ENCODE measurements at places on chromosomes 11 and 22.

DNA sequence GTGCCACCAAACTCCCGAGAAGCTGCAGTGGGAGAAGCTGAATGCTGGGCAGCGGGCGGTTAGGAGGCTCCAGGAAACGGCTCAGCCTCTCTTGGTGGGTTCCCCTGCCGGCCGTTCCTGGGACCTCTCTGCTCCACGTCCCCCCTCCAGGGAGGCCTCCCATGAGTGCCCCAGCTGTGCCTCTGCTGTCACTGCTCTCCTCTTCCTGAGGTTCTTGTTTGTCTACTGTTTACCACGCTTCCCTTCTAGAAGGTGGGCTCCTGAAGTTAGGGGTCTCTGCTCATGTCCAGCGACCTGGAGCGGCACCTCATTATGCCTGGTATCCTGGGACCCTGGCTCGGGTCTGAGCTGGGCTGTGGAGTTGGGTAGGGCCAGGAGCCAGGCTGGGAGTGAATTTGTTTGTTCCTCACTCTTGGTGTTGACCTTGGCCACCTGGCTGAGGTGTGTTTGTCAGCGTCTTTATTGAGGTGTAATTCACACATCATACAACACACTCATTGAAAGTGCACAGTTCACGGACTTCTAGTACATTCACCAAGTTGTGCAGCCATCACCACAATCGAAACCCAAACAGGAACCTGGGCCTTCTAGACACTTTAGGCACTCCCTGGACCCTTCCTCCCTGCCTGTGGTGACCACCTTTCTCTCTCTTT is 37.8 kb upstream of the GRAMD4 start:
- DNase-seq, result no peak

DNA sequence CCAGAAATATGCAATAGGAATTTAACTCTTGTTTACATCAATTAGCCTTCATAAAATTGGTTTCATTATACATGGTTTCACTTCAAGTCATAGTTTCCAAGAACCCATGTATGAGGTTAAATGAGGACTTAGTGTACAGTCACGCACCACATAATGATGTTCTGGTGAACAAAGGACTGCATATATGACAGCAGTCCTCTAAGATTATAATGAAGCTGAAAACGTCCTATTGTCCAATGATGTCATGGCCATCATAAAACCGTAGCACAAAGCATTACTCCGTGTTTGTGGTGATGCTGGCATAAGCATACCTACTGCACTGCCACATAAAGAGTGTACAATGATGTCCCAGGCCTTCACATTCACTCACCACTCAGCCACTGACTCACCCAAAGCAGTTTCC is 31.1 kb downstream of the SMCO4 start:
- no peak for DNase-seq

GRCh38 chr11:57417056-57417455 is 9.9 kb downstream of the SLC43A3 start:
- no peak for DNase-seq

- DNase-seq, result no peak
These were observed 517.4 kb downstream of the TMEM135 start for GRCh38 chr11:87555101-87555500.

DNA sequence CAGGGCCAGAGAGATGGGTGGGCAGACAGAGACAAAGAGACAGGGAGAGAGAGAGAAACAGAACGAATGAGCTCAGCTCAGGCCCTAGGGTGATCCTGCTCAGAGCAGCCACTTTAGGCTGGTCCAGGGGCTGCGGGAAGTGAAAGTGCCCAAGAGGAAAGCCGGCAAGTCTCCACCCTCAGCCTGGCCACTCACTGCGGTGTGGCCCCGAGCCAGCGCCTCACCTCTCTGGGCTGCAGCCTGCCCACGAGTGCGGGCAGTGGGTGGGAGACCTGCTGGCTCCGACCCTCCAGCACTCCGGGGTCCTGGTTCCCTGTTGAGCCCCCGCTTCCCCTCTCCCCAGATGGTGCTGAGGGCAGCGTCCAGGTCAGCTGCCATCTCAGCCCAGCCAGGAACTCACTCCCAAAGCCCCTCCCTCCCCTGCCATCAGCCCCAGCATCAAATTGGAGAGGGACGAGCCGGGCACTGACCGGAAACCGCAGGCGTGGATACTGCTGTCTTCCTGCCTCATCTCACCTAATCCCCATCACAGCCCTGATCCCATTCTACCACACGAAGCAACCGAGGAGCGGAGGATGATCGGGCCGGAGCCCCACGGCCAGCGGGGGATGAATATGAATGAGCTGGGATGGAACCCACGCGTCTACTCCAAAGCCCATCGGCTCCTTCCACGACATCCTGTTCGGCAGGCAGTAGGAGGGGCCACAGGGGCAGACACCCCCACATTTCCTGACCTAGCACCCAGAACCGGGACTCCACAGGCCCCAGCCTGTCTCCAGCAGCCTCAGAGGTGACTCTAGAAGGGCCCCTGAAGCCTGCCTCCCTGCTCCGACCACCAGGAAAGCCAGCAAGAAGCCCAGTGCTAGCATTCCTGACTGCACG is 16.9 kb downstream of the ELFN2 start:
- DNase-seq, result no peak

- DNase-seq, result no peak
These were observed 889.5 kb downstream of the JRKL start for GRCh38 chr11:97279341-97279740.

DNA sequence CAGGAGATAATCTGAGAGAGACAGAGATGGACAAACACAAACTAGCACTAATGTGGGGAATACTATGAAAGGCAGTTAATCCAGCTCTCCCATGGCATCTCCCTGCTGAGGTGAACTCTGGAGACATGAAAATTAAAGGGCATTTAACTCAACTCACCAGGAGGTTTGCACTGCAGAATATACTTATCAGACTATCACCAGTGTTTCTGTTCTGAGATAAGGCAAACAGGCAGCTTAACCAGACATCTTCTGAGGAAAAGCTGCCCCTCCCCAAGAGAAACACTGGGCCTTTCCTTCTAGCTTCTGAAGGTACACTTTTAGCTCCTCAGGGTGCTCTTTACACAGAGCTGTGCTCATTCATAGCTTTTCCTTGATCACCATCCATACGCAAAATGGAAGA is 85.5 kb downstream of the AMBRA1 start:
- no peak for DNase-seq

DNA sequence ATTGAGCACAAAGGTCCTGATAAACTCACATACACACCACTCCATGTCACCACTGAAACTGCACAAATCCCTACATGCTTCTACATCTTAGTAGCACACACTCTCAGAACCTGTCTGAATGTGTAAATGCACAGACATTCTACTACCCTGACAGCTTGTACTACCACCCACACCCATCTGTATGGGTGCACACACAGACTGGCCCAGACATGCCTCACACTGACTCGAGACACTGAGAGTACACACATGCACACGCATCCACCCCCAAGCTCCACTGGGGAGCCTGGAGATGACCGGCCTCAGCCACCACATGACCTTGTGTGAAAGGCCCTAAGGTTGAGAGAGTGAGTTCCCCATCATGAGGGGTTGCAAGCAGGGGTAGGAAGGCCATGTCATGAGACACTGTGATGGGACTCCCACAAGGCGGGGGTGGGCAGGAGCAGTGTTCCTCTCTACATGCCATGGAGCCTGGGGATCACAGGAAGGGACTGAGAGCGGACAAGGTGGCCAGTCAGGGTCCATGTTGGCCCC is 28.1 kb downstream of the ARAP1 start:
- no peak for DNase-seq

DNA sequence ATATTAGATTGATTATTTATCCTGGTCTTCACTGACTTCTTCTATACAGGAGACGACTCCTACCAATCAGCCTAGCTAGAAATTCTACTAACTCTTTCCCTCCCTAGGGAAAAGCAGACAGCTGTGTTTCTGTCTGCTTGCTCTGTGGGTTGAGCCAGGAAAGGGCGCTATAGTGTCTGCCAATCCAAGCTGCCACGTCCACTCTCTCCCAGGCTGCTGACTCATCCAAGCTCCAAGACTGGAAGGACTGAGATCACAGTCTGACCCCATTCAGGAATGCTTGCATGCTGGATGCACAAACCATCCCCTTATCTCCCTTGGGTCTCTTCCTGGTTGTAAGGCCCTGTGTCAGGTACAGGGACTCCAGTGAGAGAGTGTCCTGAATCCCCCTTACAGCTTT is 955.6 kb downstream of the OPCML start:
- DNase-seq, result no peak

DNA sequence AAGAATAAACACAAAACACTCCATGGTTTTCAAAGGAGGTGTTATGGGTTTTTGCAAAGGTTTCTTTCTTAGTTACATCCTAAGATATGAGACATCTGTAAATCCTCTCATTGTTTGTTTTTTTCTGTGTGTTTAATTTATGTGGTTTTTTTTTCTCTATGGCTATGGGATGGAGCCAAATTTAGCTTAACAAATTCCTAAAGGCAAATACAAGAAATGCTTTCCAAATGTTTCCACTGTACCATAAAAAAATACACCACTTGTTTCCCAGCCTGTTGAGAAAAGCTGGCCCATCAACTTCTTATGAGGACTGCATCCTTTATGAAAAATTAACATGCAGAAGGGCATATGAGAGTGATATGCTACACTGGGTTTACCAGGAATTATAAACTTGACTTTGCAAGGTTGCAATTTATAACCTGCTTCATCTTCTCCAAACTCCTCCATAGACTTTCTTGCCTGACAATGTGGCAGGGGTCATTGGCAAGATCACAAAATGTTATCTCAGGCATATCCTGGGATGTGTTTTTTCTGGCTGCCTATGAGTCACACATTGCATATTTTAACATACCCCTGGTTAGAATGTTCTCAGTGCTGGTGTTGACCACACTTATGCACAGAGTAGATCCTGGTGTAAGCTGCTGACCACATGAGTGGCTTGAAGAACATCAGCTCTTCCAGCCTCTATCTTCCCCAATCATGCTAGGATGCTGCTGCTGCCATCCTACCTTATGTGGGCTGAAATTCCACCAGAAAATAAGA is 137.6 kb upstream of the TTC12 start:
- no peak for DNase-seq

- DNase-seq, result peak; percentile 27
These were observed 16.1 kb upstream of the RELT start for GRCh38 chr11:73359930-73360742.

DNA sequence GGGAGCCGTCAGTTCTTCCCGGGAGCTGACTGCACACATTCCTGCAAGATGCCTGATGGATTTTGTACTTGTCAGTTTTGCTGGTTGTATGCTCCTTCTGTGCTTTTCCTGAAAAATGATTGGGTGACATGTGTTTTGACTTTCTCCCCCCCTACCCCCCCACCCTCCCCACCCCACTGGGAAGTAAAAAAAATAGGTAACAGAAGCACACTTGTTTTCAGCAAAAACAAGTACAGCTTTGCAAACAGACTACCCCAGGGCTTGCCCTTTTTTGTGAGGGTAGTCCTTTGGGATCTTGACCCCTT is 1.1 kb downstream of the PPFIA1 start:
- DNase-seq, result no peak
